Mucosa of gallbladder (tissue), 1 donor: ENCODE measurements at places on chromosomes 2 and 18. TPM values are rescaled to one million over a fixed set of nuclear protein-coding genes. Genes with fewer than 3 reads are reported as not detected.

The INSIG2 gene
- total RNA-seq: 42.7 TPM

The RAD51AP2 gene
- total RNA-seq: not detected

The IL36B gene
- total RNA-seq: not detected

The COL4A3 gene
- total RNA-seq: 16.0 TPM

The VWA3B gene
- 0.58 TPM for total RNA-seq

The SPP2 gene
- not detected for total RNA-seq

The COL6A3 gene
- 258 TPM for total RNA-seq

The DSEL gene
- 12.7 TPM for total RNA-seq

The TUBB8B gene
- not detected for total RNA-seq

The YES1 gene
- total RNA-seq: 46.0 TPM

The OTOS gene
- not detected for total RNA-seq

The DSC3 gene
- total RNA-seq: 0.03 TPM

The RAB11FIP5 gene
- 63.0 TPM for total RNA-seq

The GPR55 gene
- total RNA-seq: 0.37 TPM

The TUBA4B gene
- total RNA-seq: not detected

The ARHGAP28 gene
- total RNA-seq: 11.2 TPM

The RUFY4 gene
- total RNA-seq: 0.17 TPM

The TSPYL6 gene
- not detected for total RNA-seq

The CBLN2 gene
- 0.40 TPM for total RNA-seq

The TAF4B gene
- total RNA-seq: 1.6 TPM

The CLK1 gene
- 98.8 TPM for total RNA-seq

The LRATD1 gene
- total RNA-seq: 33.4 TPM

The ZNF385B gene
- 3.2 TPM for total RNA-seq

The PTPN18 gene
- 126 TPM for total RNA-seq

The GALNT13 gene
- 0.23 TPM for total RNA-seq

The PDE11A gene
- 2.8 TPM for total RNA-seq

The SERPINE2 gene
- 32.5 TPM for total RNA-seq

The TMEM198 gene
- total RNA-seq: 4.4 TPM

The CIB4 gene
- not detected for total RNA-seq

The NMUR1 gene
- 1.1 TPM for total RNA-seq

The ALPI gene
- total RNA-seq: 1.0 TPM

The KCTD1 gene
- total RNA-seq: 21.4 TPM

The LIMS4 gene
- 2.8 TPM for total RNA-seq

The VWC2L gene
- total RNA-seq: not detected

The SCTR gene
- 0.92 TPM for total RNA-seq

The WDR54 gene
- 38.1 TPM for total RNA-seq

The SLC39A6 gene
- 35.0 TPM for total RNA-seq

The SLC23A3 gene
- total RNA-seq: 4.7 TPM

The TANC1 gene
- total RNA-seq: 40.1 TPM

The TRIM43 gene
- not detected for total RNA-seq

The RRM2 gene
- 5.4 TPM for total RNA-seq

The ACTR1B gene
- 86.6 TPM for total RNA-seq

The OTOF gene
- 0.09 TPM for total RNA-seq

The ANKRD12 gene
- 62.8 TPM for total RNA-seq

The LCT gene
- total RNA-seq: not detected

The KCNS3 gene
- total RNA-seq: 6.5 TPM

The GKN1 gene
- not detected for total RNA-seq

The FEV gene
- not detected for total RNA-seq

The SCLY gene
- total RNA-seq: 29.1 TPM

The UBE2E3 gene
- total RNA-seq: 71.8 TPM

The LONRF2 gene
- total RNA-seq: 11.2 TPM

The AMER3 gene
- total RNA-seq: 0.03 TPM

The OXER1 gene
- total RNA-seq: 3.7 TPM

The RNF125 gene
- total RNA-seq: 6.1 TPM

The CCBE1 gene
- 0.75 TPM for total RNA-seq

The PSD4 gene
- 70.3 TPM for total RNA-seq

The CPLX4 gene
- total RNA-seq: not detected

The SRD5A2 gene
- 0.09 TPM for total RNA-seq
